Stimulated activated CD8-positive, alpha-beta memory T cell treated with anti-CD3 and anti-CD28 coated beads, Interleukin-4, amount 100 ng/mL, for 48 hours (primary cell): ENCODE measurements at places on chromosomes 16 and 17.

DNA sequence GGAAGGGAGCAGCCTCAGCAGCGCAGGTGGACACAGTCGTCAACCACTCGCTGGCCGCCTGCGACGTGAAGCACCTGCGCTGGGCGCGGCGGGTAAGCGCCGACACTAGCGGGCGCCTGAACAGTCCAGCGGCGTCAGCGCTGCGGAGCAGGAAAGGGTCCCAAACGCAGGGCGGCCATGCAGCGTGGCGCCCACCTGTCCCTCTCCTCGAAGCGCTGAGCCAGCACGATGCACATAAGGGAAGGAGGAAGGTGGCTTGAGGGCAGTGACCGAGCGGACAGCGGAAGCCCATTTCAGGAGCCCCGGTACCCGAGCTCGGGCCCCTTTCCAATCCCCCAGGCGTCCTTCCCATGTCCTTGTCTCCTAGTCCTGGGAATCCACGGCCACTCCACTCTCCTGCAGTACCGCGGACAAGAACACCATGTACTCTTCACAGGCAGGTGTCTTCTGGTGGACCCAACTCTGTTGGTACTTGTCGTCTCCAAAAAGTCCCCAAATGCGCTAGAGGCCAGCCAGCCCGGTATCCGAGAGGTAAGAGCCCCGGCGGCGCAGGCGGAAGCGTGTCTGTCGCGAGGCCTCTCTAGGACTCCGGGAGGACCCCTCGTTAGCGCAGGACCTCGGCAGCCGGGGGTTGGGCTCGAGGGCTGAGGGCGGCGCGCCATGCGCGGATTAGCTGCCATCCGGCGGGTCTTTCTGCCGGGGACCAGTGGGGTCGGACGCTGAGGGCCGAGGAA lies 14.4 kb downstream of the ZNF232 start:
- peak; percentile 47 for DNase-seq

DNA sequence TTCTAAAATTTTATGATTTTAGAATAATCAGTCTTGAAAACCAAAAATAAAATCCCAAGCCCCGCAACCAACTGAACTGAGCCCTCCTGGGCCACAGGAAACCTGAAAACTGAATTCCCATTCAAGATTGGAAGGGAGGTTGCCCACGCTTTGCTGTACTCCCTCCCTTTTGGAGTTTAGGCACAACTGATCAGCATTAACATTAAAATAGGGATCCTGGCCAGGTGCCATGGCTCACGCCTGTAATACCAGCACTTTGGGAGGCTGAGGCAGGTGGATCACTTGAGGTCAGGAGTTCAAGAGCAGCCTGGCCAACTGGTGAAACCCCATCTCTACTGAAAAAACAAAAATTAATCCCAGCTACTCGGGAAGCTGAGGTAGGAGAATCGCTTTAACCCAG lies 52.7 kb upstream of the NETO2 start:
- DNase-seq: no peak

DNA sequence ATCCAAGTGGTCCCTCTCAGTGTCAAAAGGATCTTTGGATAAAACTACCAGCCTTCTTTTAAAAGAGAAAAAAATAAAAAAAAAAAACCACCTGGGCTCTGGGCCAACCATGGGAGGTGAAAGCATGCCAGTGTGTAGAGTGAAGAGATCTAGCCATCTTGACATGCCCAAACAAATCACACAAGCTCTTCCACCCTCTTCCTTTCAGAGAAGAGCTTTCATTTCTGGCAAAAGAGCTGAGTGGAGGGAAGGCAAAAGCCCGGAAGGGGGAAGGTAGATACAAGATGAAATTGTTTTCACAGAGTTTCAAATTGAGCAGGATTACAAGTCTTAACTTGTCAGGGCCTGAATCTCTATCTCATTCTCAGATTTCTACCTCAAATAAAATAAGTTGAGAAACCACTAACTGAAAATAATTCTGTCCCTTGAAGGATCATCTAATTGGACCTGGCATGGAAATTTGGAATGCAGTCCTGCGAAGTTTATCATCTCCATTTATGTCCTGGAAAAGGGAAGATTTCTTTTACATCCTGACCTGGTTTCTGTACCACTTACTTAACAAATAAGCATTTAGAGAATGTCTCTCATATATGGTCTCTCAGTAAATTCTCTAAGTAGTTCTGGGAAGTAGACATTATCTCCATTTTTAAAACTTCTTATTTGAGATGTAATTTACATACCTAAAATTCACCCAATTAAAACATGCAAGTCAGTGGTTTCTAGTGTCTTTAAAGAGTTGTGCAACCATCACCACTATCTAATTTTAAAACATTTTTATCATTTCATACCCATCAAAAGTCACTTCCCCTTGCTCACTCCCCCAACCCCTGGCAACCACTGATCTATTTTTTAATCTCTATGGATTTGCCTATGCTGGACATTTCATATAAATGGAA lies 93.7 kb downstream of the TANGO6 start:
- DNase-seq: no peak

- DNase-seq: no peak
These were observed 54.6 kb downstream of the MRTFB start for GRCh38 chr16:14125708-14126107.

DNA sequence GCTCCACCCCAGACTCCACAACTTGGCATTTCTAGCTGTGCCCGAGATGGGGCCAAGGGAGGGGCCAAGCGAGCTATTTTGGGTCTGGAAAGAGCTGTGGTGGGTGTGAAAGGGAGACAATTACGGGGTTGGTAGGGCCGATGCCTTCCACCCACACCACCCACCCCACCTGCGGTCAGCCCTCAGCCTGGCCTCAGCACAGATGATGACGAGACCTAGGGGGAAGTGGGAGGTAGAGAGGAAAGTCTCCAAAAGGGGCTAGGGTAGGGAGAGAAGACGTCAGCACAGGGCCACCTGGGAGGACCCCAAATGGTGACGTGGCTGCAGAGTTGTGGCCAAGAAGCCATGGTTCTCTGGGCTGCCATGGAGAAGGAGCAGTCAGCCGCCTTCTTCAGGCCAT lies 83.1 kb downstream of the SDK2 start:
- no peak for DNase-seq

GRCh38 chr17:48711128-48711527 lies 11.2 kb downstream of the PRAC1 start:
- no peak for DNase-seq

GRCh38 chr17:66655861-66656260 lies 179.1 kb upstream of the CACNG5 start:
- peak; percentile 72 for DNase-seq

DNA sequence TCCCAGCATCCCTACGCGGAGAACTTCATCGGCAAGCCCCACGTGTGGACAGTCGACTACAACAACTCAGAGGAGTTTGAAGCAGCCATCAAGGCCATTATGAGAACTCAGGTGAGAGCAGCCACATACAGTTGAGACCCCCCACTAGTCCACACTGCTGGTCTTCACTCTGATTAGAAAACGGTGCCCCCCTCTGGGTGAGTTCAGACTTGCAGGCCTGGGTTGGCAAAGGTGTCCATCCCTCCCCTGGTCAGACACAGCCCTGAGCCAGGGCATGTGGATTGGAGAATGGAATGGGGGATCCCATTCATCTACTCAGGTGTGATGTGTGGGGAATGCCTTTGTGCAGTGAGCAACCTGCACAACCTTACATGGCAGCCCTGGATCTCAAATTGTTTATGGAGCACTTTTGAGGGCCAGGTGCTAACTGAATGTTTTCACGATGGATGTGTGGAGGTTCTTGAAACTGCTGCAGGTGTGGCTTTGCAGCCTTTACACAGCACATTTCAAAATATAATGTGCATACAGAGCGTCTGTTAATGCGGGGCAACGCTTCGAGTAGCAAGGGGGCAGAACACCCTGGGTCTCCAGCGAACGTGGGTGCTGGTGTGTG lies 72.6 kb downstream of the MGAT5B start:
- peak; percentile 46 for DNase-seq

DNA sequence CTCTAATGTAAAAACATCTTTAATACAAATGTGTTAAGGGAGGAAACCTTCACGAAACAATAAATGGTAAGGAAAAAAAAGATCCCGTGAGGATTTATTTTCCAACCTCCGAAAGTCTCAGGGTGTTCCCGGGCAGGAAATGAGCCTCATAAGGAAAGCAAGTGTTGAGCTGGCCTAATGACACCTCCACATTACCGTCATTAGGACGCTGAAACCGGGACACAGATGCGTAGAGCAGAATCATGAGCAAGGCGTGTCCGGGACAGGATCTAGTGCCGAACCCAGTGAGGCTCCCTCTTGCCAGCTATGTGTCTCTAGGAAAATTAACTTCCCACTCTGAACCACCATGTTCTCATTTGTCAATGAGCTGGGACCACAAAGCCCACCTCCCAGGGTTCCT lies 22.7 kb upstream of the CYTH1 start:
- no peak for DNase-seq

DNA sequence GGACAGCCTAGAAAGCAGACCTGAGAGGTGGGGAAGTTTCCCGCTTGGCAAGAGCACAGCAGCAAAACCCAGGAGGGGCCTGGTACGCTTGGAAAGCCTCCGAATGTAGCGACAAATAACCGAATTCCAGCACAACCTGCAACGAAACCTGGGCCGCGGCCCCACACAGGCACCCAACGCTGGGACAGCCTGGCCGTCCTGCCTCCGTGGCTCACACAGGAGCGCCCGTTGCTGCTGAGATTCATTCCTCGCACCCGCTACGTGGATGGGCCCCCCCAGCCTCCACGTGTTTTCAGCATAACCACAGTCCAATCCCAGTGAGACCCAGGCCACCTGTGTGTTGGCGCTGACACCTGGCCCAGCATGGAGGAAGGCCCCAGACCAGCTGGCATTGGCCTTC lies 42.9 kb downstream of the LMF1 start:
- DNase-seq: no peak

DNA sequence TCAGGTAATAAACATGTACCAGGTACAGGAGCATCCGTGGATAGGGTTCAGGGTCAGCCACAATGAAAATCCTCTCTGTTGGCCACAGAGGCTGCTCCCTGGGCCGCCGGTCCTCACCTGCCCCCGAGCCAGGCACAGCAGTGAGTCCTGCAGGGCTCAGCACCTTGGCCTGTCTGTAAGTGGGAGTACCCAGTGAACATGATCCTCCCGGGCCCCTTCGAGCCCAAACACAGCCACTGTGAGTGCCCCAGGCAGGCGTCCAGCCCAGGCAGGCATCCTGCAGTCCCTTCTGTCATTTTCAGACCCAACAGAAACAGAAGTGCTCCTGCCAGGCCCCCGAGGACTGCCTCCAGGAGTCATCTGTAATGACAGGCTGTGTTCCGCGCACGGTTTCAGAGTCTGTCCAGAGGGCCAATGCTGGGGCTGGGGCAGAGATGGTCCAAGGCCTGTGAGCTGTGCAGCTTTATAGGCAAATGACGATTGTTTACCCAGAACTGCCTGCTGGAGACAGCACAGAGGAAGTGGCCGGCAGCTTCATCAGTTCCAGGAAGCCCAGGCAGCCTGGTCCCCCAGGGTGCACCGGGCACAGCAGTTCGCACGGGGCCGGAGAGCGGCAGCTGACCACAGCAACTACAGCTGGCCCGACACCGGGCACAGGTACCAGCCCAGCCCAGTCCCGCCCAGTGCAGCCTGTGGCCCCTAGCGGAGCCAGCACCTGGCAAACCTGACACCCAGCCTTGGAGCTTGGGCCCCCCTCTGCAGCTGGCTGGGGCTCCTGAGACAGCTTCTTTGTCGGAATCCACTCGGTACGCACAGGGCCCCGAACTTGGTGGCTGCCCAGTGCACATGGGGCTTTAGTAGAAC lies 13.2 kb downstream of the SLC7A5 start:
- peak; percentile 52 for DNase-seq

- DNase-seq: no peak
These were observed 45.7 kb downstream of the VAT1L start for GRCh38 chr16:77833921-77834634.

GRCh38 chr16:22815863-22816262 lies 1.9 kb downstream of the HS3ST2 start:
- no peak for DNase-seq
